ENCODE measurements at places on chromosomes 3 and 15.

GRCh38 chr3:45794177-45794560 is 2.2 kb downstream of the SLC6A20 start:
- ATAC-seq, result no peak

DNA sequence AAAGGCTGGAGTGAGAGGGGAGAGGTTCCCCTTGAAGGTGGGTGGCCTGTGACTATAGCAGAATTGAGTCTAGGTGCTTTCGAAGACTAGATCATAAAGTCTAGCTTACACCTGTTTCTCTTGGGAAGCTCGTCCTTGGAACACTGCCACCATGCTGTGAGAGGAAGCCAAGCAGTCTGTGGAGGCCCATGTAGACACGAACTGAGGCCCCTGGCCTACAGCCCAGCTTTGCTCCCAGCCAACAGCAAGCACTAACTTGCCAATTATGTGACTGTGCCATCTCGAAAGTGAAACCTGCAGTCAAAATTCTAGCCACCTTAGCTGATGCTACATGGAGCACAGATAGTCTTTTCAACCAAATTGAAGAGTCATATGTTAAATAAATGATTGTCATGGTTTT is 190.5 kb upstream of the NECTIN3 start:
- peak; percentile 51 for ATAC-seq

DNA sequence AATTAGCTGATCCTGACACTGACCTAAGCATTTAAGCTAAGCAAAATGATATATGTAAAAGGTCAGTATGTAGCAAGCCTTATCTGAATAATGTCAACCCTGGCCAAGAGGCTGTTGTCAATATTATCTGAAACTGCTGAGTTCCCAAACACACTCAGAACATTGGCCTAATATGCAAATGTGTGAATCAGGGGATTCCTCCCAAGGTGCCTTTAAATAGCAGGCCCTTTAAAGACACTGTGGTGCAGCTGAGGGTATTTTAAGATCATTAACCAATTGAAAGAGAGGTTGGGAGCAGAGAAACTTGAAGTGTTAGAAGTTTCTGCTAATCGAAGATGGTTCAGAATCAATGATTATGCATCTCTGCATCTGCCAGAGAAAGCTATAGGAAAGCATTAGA is 207.0 kb downstream of the NTRK3 start:
- no peak for ATAC-seq

- no peak for ATAC-seq
Measured at GRCh38 chr3:124809039-124809438, 78.1 kb downstream of the ITGB5 start.

- ATAC-seq, result no peak
Measured at GRCh38 chr3:128322030-128323022, 144.4 kb downstream of the DNAJB8 start.

DNA sequence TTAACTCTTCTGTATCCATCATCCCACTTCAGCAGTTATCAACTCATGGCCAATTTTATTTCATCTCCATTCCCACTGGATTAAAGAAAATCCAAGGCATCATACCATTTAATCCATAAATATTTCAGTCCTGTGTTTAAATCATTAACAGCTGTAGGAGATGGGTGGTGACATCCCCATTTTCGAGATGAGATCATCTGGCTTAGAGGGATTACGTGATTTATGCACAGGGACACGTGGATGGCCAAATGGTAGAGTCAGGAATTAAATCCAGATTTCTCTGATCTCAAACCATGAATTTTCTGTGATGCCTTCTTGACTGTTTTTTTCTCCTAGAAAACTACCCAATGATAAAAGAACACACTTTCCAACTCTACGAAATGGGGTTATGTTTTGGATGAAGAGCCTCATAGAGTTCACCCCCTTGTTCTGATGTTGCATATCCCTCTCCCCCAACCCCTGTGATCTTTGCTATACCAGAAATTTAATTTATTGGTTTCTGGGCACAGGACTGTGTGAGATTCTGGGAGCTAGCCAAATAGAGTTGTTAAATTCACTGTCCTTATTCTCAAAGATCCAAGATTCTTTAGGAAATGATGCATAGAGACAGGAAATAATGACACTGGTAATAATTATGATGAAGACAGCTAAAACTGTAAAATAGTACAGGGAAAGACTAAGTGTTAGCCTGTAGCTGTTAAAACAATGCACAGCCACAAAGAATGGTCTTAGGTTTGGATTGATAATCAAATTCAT is 7.4 kb downstream of the ZNF589 start:
- ATAC-seq, result no peak

DNA sequence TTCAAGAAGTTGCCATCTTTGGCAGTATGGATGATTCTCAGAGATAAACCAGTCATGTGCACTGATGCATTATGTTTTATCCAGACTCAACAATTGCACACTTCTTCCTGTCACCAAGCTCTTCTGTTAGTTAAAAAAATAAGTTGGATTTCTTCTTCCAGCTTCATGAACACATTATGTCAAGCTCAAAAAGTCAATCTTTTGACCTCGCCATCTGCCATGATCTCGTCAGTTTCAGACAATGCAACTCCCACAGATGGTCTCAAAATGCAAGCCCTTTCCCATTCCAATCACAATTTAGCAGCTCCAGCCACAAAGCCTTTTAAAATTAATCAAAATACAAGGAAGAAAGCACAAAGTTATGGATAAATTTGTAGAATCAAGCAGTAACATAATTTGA is 42.8 kb downstream of the TFDP2 start:
- ATAC-seq, result no peak

DNA sequence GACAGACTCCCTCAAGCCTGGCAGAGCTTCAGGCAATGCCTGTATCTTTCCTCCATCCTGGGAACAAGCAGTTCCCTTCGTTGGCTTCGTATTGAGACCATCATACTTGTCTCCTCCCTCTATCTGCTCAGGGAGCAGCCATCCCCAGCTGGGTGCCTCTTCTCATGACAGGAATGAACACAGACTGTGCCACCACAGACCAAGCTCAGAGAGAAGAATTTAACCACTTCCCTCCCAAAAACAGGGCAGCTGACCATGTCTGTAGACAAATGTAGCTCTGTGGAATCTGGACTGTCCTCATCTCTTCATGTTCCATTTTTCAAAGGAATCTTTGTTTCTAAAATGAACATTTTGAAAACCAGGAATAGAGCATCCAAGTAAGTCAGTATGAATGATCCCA is 245.4 kb downstream of the ERC2 start:
- ATAC-seq, result no peak

DNA sequence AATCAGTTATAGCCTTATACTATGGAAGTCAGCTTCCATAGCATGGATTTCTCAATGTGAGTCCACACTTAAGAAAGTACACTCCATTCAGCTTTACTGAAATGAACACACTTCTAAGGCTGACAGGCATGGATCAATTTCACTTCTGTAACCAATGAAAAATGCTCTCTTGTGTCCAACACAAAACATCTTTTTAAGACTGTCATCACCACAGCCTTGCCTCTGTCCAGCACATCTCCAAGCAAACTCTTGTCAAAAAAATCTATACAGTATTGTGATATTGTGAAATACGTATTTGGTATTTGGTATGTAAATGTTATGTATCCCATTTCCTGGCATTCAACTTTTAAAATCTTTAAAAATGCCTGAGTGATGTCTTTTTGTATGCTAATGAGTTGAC is 208.7 kb downstream of the RAP2B start:
- ATAC-seq, result no peak

- no peak for ATAC-seq
Measured at GRCh38 chr3:103381296-103382079, 946.7 kb downstream of the ZPLD1 start.

GRCh38 chr3:99458013-99458412 is 180.4 kb upstream of the COL8A1 start:
- no peak for ATAC-seq

DNA sequence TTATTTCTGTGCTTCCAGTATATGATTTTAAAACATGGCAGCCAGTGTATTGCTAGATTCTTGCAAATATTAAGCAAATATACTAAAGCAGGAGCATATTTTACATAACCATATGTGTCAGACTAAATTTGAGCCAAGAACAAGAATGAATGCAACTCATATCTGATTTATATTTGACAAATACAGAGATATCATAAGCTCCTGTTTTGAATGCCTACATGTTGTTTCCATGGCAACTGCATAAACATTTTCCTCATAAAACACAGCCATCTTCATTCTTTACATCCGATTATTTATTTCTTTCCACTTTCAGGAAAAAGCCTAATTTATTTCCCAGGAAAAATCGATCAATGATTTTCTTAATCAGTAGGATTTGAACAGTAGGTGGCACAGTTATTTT is 172.2 kb upstream of the TSPAN3 start:
- ATAC-seq, result no peak

GRCh38 chr15:50219820-50220219 is 37.8 kb downstream of the SLC27A2 start:
- ATAC-seq, result no peak

DNA sequence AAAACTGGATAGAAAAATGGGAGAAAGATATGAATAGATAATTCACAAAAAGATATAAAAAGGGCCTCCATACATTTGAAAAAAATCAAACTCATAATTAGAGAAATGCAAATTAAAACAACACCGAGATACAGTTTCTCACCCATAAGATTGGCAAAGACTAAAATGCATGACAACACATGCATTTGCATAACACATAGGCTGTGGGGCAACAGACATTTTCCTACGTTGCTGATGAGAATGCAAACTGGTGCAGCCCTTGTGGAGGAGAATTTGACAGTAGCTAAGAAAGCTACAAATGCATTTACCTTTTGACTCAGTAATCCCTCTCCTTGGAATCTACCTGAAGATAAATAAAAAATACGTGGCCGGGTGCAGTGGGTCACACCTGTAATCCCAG is 11.4 kb upstream of the CAND2 start:
- ATAC-seq, result no peak

- no peak for ATAC-seq
Measured at GRCh38 chr3:109132801-109133473, 3.6 kb upstream of the C3orf85 start.

GRCh38 chr3:146124126-146124801 is 36.7 kb downstream of the PLOD2 start:
- ATAC-seq, result no peak

GRCh38 chr3:24598695-24599470 is 104.2 kb upstream of the THRB start:
- no peak for ATAC-seq

DNA sequence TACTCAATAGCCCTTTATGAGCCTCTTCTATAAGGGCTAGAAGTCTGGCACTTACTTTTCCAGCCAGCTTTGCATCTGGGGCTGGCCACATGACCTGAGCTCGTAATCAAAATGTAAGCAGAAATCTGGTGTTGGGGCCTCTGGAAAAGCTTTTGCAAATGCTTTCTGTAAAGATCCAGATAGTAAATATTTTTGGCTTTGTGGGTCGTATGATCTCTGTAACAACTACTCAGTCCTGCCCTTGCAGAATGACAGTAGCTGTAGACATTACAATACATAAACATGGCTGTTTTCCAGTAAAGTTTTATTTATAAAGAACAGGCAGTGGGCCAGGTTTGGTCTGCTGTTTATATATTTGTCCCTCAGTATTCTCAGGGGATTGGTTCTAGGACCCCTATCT is 46.2 kb upstream of the THRB start:
- ATAC-seq, result no peak

DNA sequence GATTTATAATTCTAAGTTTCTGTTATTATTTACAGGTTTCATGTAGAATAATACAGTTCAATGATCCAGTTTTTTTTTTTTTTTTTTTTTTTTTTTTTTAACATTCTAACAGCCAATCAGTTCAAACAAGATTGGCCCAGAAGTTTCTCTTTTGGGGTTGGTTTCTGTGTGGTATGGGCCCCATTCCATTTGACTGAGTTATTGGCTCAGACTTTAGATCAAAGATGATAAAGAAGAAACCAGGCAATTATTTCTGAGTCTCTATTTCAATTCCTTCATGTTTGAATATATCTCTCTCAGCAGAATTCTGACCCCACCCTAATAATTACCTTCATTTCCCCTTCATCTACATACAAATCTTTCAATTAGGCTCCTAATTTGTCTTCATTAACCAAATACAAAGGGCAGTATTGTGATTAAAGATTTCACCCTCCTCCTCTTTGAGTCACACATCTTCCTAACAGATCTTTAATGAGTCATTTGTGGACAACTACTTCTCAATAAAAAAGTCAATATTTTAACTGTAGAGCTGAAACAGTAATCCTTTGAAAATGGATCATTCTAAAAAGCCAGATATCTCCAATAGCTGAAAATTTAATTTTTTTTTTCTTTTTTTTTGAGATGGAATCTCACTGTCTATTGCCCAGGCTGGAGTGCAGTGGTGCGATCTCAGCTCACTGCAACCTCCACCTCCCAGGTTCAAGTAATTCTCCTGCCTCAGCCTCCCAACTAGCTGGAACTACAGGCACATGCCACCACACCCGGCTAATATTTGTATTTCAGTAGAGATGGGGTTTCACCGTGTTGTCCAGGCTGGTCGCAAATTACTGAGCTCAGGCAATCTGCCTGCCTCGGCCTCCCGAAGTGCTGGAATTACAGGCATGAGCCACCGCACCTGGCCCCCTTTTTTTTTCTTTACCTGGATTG is 878.8 kb downstream of the NAALADL2 start:
- no peak for ATAC-seq

- no peak for ATAC-seq
Measured at GRCh38 chr3:153113541-153113940, 48.5 kb upstream of the RAP2B start.

DNA sequence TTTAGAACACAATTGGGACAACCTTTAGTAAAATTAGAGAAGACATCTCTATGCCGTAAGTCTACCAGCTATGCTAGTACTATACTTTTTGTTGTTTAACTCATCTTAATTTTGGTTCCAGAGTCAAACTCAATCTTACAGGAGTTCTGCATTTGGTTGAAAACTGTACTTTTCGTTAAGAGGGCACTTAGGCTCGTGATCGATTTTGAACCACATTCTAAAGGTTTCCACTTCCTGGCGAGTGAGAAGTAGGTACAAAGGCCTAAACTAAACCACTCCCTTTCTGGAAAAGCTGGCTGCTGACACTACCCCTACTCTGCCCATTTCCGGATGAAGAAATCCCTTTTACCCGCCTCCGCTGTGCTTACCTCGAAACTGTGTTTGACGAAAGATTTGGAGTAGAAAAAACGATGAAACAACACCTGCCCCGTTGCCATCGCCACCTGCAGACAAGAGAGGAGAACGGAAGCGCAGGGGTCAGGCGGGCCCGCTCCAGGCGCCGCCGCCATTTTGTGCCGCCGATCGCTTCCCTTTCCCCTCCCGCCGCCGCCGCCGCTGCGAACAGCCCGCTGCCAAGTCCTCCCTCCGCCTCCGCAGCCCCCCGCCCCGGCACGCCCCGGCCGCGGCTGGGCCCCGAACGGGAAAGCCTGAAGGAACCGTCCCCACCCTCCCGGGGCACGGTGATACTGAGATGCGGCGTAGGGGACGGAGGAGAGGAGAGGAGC is 748 bp downstream of the CCNL1 start:
- peak; percentile 20 for ATAC-seq
